Stimulated activated CD4-positive, alpha-beta T cell treated with anti-CD3 and anti-CD28 coated beads, TNF-alpha, amount 100 ng/mL, for 48 hours (primary cell): ENCODE measurements at places on chromosomes 12 and 14.

- DNase-seq: no peak
Observed at GRCh38 chr14:48748151-48748675, 838.0 kb downstream of the RPS29 start.

DNA sequence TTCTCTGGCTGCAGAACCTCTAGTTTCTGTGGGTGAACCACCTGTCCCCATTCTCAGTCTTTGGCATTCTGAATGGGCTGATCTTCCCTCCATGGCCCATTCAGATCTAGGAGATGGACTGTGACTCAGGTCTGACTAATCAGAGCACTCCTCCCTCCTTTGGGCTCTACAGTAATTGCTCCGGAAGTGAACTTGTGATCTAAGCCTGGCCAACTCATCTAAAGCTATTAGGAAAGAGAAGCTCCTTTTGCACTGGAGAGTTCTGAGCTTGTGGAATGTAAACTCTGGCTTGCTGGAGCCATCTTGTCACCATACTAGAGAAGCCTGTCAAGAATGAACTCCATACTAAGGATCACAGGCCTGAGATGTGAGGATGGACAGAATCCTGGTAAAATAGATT, 168.2 kb downstream of the SUDS3 start:
- no peak for DNase-seq

DNA sequence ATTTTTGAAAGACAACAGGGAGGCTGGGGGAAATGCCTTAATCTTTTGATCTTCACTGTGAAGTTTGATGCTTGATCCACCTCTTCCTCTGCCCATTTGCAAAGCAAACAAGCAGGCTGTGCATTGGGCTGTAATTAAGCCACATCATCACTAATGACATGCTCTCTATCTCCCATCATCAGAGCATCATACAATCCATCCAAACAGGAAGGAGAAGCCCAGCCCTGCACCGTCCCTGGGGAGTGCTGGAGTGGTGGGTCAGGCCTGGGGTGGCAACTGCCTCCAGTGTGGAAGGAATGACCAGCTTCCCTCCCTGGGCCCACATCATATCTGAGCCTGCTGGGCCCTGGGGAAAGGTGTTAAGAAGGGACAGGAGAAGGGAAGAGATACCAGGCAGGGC, 6.9 kb upstream of the KRT74 start:
- no peak for DNase-seq

- no peak for DNase-seq
Observed at GRCh38 chr12:121096199-121096798, 36.4 kb upstream of the P2RX7 start.
